ENCODE measurements at places on chromosomes 12 and 14.

DNA sequence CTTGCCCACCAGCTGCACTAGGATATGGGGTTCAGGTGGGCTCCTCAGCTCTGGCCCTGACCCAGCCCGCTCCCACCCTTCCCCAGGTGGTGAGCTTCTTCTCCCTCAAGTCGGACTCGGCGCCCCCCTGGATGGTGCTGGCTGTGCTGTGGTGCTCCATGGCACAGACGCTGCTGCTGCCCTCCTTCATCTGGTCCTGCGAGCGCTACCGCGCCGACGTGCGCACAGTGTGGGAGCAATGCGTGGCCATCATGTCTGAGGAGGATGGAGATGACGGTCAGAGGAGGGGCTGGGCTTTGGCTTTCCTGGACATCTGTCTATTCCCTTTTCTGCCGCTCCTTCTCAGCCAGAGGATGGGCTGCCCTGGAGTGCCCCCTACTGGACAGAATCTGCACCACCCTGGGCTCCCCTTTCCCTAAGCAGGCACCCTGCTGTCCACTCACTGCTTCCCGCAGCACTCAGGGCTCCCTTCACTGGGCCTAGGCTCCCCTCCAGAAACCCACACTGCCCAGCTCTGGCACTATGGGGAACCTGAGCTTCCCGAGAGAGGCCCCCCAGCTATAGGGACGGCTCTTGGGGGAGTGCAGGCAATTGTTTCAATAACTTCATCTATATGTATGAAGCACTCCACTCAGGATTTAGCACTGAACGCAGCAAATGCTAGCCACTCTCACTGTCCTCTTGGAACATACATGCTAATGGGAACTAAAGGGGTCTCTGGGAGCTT lies 2.6 kb upstream of the P3H3 start:
- peak; percentile 90 for DNase-seq

DNA sequence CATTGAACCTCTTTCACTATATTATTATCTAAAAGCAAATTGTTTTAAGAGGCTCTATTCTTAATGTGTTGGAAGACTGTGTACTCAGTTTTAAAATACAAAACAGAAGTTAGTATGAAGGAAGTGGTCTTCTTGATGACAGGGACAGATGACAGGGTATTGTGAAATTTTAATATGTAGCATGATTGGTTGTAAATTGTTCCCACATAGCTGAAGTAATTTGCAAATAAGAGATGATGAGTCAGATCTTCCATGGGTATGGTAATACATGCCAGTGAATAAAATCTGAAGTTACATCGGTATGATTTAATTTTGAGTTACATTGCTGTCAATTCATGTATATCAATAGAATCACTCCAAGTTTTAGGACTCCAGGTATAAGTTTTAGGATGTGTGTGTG lies 454.8 kb downstream of the AEBP2 start:
- no peak for DNase-seq

DNA sequence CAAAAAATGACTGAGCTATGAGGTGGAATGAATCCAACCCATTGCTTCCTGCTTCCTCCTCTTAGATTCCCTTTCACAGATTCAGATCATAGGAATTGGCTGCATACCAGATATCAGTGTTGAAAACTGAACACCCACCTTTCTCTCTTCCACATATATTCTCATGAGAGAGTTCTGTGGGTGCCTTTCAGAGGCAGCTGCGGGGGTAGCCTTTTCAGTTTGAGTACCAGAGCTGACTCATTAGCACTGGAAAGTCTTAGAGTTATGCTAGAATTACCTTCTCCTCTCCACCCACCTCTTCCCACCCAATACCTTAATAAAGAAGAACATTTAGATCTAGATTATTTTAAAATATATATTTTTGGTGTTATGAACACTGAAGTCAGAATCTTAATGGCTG lies 495.4 kb upstream of the SEL1L start:
- DNase-seq = no peak

- peak; percentile 86 for DNase-seq
Measured at GRCh38 chr14:77459072-77459723, 1.3 kb downstream of the AHSA1 start.

DNA sequence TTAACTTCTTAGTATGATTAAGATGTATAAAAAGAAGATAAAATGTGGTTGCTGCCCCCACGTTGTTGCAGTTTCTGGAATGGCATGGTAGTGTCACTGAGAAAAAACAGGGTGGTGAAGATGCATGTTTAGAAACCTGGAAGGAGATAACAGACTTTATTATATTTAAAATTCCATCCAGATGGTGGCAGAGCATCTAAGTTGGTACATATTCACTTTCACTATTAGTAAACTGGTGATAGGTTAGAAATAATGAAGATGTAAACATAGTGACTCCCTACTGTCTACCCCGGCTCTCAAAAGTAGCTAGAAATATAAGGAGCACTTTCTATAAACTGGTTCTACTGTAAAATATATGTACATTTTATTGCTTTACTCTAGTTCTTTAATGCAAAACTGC lies 279.3 kb downstream of the NPAS3 start:
- DNase-seq = no peak

- DNase-seq = no peak
Measured at GRCh38 chr12:94147387-94147990, 888 bp upstream of the PLXNC1 start.

GRCh38 chr14:61174441-61174891 lies 106.7 kb downstream of the TMEM30B start:
- no peak for DNase-seq

DNA sequence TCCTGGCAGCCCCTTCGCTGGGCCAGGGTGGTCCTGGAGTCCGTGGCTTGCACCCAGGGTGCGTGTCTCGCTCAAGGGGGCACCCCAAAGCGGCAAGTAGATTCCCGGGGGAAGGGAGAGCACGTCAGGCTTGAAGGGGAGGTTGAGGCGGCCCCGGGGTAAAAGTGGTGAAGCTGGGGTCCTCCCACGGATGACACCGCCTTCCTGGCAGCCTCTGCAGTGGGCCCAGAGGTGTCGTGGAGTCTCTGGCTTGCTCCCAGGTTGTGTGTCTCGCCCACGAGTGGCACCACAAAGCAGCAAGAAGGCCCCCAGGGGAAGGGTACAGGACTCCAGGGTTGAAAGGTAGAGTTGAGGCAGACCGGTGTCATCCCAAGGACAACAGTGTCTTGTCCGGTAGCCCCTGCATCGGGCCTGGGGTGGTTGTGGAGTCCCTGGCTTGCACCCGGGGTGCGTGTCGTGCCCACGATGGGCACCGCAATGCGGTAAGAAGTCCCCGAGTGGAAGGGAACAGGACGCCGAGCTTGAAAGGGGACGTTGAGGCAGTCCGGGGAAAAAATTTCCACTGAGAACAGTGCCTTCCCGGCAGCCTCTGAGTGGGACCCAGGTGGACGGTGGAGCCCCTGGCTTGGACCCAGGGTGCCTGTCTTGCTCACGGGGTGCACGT lies 158.0 kb upstream of the ALG10B start:
- DNase-seq = no peak

- peak; percentile 47 for DNase-seq
Measured at GRCh38 chr12:76085520-76085868, 1.0 kb upstream of the NAP1L1 start.

- DNase-seq = no peak
Measured at GRCh38 chr12:53948650-53949593, 5.8 kb upstream of the HOXC12 start.

GRCh38 chr12:126982707-126983106 lies 1284.3 kb upstream of the TMEM132C start:
- DNase-seq = no peak

GRCh38 chr14:53519137-53519536 lies 366.0 kb upstream of the DDHD1 start:
- no peak for DNase-seq

GRCh38 chr12:212715-213526 lies 1.0 kb downstream of the SLC6A12 start:
- no peak for DNase-seq

- DNase-seq = no peak
Measured at GRCh38 chr12:5364036-5364770, 67.7 kb upstream of the NTF3 start.

Measured in activated CD4-positive, alpha-beta T cell treated with anti-CD3 and anti-CD28 coated beads for 48 hours (primary cell).